Globus pallidus (tissue), 1 donor: ENCODE measurements at places on chromosomes 1 and 21.

GRCh38 chr1:200022239-200022804, 5.2 kb upstream of the NR5A2 start:
- no peak for DNase-seq

DNA sequence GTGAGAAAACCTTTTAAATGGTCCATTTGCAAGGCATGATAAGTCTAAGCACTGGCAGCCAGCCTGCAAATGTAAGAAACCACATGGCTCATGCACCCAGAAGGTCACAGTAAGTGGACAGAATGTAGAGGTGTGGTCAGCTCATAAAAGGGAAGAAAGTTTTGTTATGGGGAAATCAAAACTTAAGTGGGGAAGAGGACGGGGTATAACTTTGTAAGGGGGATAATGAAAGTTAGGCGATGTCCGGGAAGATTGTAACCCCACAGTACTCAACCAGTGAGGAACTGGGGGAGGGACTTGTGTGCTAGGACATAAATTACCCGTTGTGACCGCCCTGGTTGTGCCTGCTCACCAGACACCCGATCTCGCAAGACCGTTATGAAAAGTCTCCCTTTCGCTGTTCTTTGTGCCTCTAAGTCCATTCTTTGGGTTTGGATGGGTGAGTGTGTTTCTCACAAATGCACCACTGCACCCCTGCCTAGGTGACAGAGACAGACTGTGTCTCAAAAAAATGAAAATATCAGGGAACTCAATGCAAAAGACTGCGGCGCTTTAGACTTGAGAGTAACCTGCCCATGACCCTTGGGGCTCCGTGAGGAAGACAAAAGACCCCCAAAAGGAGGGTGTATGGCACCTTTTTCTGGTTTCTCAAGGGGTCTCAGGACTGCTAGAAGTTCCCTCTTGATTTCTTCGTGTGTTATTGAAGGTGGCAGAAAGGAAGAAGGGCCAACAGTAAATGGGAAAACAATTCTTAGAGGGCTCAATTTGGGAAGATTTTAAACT, 28.6 kb upstream of the ZNF496 start:
- no peak for DNase-seq

GRCh38 chr1:184620469-184620868, 134.2 kb downstream of the EDEM3 start:
- no peak for DNase-seq

DNA sequence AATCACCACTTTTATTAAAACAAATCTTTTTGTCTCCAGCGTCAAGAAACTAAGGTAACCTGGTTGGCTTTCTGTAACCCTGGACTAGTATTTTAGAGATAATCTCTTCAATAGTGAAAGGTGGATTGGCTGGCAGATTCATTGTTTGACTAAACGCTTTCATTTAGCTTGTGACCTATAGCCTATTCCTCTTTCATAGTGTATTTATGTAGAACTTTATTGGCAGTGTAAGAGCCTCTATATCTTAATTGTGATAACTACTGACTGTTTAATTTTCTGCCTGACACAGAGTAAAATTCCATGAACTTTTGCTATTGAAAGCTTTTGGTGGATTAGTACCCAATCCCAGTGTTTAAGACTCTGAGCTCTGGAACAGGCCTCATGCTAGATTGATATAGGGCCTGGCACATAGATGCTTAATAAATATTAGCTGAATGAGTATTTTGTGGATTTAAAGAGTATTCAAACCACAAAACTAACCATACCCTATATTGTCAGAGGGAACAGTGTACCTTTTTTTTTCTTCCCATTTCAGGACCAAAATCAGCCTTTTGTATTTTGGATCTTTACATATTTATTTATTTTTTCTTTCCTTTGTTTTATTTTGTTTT, 34.8 kb downstream of the AK4 start:
- no peak for DNase-seq

DNA sequence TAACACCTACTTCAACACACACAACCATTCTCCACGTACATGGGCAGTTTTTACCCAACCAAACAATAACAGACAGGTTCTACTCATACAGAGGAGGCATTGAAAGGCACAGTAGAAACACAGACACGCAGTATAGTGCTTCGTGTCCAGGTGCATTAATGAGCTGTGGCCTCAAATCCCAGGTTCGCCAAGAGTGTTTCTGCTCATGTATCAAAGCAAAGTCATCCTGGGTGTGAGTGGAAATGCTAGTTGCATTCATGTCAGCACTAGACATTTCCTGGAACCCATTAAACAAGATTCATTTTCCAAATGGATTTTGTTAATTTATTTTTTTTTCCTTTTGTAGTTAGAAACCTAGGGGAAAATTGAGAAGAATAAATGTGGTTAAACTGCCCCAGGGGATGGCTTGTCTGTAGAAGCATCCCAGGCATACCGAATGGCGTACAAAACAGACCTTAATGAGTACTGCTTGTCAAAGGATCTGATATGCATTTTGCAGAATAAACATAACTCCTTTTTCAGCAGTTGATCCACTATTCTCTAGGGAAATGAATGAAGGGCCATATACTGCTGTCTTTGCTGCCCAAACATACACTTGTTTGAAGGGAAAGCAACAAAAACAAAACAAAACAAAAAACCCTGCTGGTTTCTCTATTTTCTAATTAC, 298.6 kb upstream of the ST6GALNAC5 start:
- no peak for DNase-seq
